Dermis blood vessel endothelial cell (primary cell): ENCODE measurements at places on chromosomes 2 and 18. TPM values are rescaled to one million over a fixed set of nuclear protein-coding genes. Genes with fewer than 3 reads are reported as not detected.

DNA sequence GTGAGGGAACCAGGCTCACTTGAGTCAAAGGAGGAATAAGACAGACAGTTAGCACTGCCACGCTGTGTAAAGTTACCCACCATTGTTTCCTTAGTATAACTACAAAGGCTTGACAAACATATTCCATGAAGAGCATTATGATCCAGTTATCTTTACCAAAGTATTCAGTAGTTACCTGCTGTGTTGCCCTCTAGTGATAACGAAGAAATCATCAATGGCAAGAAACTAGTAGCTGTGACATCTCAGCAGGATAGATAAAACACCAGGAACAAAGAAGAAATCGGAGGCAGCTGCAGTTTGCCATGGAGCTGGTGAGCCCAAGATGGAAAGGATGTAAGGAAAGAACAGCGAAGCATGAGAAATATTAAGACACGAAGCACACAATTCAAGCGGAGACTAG lies 215.3 kb upstream of the FSHR start:
- no peak for DNase-seq

- no peak for DNase-seq
These were observed 14.8 kb downstream of the AFTPH start for GRCh38 chr2:64538764-64539433.

DNA sequence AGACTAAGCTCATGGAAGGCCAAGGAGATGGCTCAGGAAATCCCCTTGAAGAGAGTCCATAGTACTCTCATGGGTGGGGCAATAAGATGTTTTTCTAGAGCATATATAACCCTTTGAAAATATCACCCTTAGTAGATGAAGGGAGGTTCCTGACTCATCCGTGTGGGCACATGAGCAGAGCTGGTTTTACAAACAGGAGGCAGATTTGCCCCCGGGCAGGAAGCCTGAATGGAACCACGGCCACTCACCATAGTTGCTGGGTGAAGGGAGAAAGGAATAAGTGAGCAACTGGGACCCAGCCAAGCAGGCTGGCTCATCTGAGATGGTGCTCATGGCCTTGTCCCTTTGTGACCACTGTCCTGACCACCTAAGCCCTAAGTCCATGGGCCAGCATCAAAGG lies 29.0 kb upstream of the MAPRE3 start:
- DNase-seq = no peak

The DCDC2C gene
- under 0.01 and 0.09 TPM in 2 replicates for total RNA-seq

The HOXD9 gene
- 24.5 and 28.4 TPM in 2 replicates for total RNA-seq

DNA sequence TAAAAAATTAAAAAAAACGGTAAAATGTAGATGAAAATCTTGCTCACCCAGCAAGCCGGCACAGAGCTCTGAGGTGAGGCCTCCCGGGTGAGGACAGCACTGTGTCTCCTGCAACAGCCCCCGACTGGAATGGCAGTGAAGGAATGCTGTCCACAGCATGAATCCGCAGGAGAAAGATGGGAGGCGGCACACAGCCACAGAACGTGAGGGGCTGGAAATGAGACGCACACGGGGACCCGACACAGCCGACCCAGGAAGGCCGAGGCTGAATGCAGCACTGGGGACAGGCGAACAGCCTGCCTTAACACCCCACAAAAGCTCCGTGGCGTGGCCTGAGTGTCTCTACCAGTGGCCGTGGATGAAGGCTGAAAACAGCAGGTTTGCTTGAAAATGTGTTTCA lies 34.7 kb downstream of the BOK start:
- no peak for DNase-seq

DNA sequence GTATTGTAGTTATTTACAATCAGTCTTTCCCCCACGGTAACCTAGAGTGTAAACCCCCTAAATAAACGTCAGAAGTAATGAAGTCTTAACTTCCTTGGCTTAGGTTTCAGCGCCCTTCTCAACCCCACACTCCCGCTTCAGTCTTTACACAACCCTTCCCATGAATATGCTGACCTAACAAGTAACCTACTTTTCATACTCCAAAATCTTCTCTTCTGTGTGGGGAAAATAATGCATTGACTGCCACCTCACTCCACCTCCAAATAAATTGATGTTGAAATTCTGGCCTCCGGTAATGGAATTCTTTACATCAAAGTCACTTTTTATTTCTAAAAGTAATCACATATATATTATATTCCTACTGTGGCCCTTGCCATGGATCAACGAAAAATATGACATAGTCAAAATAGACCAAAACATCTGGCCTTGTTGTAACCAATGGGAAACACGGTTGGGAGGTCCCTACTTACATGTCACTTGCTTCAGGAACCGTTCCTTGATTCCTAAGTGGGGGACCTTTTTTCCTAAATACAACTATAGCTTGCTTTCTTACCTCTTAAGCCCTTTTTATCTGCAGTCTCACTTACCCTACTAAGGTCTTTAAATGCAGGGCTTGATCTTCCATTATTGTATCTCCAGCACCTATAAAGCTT lies 961 bp downstream of the GEN1 start:
- DNase-seq = peak; percentile 45

GRCh38 chr2:227125506-227125905 lies 38.5 kb downstream of the COL4A4 start:
- DNase-seq = no peak

The CABLES1 gene
- 38.5 and 43.3 TPM in 2 replicates for total RNA-seq

The DNAJC5G gene
- total RNA-seq = 0.93 and 2.7 TPM in 2 replicates

DNA sequence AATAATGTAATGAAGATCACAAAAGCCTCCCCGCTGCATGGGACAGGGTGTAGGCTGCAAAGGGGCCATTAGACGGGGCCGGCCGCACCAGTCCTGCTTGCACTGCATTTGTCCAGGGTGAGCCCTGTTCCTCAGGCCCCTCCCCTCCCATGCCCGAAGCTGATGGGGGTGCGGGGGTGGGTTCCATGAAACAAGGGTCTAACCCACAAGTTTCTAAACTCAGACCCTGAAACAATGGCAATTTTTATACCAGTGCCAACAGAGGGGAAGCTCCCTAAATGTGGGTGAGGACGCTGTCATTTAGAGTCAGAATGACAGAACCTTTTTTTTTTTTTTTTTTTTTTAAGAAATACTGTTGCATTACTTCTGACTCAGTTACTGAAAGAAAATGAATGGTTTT lies 39.7 kb downstream of the HS6ST1 start:
- DNase-seq = no peak

- DNase-seq = no peak
These were observed 72.5 kb downstream of the GALR1 start for GRCh38 chr18:77321823-77322805.

GRCh38 chr2:221312634-221313033 lies 259.5 kb downstream of the EPHA4 start:
- DNase-seq = no peak

DNA sequence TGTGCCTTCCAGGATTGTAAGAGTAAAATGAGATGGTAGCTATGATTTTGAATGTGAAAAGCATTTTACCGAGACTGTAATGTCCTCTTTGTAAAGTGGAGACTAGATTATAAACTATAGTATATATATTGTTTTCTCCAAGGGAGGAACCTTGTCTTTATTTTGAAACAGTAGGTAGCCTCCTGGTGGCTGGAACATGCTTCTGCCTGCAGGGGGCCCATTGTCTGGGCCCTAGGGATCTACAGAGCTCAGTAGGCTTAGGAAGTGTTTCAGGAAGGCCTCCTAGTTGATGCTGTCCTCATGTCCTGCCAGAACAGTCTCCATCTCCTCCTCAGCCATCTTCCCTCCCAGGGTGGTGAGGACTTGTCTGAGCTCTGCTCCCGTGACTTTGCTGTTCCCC lies 3.0 kb downstream of the PIKFYVE start:
- DNase-seq = no peak

DNA sequence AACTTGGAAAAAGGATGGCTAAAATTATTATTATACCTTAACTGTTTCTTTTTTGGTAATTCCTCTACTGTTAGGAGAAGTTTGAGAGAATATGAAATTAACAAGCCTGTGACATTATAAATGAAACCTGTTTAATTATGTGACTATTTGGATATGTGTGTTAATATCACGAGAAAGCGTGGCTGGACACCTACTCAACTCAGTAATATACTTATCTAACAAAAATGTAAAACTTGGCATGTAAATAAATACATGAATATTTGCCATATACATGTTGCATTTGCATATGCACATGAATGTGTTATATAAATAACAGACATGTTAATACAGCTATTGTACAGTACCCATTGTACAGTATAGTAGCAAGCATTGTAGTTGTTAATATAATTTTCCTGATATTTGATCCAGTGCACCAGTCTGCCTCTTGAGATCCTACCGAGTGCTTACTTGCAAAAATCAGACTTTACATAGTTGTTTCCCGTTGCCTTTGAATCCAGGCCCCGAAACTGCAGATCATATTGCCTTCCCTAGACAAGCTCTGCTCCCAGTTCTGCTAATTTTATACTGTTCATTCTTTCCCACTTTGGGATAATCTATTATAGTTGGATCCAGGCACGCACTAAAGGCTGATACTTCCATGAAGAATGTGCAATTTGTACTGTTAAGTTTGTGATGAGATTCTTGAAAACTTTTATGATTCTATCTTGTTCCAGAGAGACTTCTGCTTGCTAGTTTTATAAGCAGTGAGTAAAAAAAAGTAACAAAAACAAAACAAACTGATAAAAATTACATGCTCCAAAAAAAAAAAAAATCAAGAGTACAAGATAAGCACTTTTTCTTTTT lies 395.6 kb downstream of the ARHGAP15 start:
- DNase-seq = no peak

DNA sequence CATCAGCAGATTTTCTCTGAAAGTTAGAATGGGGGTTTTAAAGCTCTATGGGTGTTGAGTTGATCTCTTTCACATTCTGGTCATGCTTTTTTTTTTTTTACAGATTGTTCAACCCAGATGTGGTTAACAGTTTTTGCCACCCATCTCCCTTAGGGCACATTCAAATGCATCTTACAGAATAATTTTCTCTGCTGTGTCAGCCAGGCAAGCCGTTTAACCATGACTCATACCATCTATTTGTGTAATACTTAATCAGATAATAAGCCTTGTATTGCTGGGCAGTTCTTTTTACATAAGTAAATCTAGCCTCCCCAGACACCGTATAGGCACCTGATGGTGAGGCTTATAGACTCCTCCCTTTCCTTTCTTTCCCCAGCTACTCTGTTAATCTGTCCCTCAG lies 62.0 kb downstream of the TGIF1 start:
- peak; percentile 23 for DNase-seq

DNA sequence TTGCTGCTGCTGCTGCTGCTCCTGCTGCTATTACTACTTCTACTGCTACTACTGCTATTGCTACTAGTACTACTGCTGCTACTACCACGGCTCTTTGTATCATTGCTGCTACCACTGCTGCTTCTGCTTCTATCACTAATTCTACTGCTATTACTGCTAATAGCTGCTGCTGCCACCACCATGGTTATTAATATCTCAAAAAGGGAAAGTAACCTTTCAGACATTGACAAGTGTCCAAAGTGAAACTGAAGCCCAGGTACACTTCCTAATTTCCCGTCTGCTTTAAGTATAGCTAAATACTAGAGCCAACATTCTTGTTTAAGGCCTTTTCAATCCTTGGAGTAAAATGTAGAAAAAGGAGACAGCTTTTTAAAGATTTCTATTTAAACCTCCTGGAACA lies 45.4 kb upstream of the EHBP1 start:
- DNase-seq = no peak

The IL18R1 gene
- 0.65 and 1.4 TPM in 2 replicates for total RNA-seq

DNA sequence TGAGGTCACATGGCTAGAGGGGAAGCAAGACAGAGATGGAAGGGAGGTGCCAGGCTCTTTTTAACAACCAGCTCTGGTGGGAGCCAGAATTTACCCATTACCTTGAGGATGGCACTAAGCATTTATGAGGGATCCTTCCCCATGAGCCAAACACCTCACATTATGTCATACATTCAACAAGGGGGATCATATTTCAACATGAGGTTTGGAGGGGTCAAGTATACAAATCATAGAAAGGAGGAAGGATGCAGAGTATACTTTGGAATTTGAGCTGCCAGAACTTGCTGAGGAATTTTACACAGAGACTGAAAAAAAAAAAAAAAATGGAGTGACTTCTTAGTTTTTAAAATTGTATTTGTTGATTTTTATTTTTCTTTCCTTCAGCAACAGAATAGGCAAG lies 891.4 kb downstream of the CCDC85A start:
- DNase-seq = no peak

- DNase-seq = no peak
These were observed 281.9 kb downstream of the ZEB2 start for GRCh38 chr2:144237830-144238627.
